ENCODE measurements at places on chromosomes 7 and 10. TPM values are rescaled to one million over a fixed set of nuclear protein-coding genes. Genes with fewer than 3 reads are reported as not detected.

- no peak for DNase-seq
Measured at GRCh38 chr10:121753726-121754476, 155.7 kb upstream of the FGFR2 start.

GRCh38 chr10:47230482-47230881 is 69.5 kb upstream of the GDF10 start:
- DNase-seq: no peak

DNA sequence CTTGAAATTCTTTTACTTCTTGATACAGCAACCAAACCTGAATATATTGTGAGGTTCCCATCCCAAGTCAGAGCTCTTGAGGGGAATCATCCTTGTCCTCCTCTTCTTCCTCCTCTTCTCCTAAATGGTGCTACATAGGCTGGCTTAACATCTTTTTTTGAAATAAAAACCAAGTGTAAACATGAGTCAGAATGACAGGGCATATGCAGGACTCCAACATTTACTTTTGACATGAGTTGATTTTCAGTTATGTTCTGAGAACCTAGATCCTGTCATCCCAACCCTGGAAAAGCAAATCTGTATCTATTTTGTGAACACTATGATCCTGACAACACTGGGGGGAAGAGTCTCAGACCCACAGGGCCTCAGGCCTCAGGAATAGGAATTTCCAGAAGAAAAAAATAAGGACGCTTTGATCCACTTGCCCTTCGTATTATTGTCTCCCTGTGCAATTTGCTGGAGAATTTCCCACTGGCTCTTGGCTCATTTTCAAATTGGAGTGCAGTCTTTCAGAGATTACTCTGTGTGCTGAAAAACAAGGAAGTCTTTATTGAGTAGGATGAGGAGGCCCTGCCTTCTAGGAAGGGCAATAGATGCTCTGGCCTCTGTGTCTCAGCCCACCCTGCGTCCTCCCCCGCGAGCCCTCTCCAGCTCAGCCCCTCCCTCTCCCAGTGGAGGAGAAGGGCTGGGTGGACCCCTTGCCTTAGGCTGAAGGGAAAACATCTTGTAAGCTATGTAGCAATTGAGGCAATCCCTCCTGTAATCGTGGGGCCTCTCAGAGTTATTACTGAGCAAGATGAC is 121.6 kb downstream of the CREB5 start:
- DNase-seq: peak; percentile 75

DNA sequence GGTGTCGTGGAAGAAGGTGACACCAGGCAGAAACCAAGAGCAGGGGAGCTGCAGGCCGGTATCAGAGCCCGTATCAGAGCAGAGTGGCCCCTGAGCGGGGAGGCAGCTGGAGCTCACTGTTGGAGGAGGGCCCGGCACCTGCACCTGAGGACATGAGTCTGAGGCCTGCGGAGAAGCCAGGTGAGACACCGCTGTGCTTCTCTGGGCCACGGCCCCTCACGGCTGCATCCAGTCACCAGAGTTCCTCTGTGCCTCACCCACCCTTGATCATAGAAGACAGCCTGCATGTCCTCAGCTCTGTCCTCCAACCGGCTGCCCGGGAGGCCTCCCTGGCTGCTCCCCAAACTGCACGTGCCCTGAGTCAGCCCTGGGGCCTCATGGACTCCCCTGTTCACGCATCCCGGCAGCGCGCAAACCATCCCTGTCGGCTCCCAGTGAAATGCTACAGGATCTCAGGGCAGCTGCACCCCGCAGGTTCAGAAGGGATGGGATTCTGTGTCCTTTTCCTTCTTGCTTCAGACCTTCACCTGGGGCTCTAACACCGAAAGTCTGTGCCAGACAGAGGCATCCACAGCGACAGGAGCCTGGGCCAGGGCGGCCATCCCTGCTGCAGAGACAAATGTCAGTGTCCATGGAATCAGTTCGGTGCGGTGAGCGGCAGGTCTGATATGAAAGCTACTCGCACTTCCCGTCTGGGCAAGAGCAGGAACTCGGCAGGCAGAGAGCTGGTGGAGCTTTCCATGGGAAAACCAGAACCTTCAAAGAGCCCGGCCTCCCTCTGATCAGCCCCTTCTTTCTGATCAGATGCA is 111.9 kb upstream of the FAM20C start:
- DNase-seq: no peak

DNA sequence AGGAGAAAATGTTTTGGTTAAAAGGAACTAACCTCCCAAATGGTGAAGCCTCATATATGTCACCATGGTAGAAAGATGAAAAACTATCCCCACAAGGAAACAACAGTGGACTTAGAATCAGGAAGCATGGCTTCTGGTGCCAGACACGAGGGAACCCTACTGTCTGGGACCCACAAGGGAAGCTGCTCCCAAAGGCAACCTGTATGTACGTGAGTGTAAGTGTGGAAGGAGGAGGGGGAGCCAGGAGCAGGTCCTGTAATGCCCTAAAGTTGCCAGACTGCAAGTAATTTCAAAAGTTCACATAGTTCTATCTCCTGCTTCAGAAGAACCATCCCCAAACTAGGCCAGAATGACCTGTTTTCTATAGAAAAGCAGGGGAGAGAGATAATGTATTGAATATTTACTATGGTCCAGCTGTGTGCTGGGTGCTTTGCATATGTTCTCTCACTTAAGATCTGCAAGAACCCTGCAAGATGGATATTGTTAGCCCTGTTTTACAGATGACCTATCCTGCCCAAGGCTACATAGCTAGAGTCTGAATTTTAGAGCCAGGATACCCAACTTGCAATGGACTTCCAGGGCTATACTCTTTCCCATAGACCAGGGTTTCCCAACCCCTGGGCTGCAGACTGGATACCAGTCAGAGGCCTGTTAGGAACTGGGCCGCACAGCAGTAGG is 19.2 kb downstream of the DUSP5 start:
- no peak for DNase-seq

- no peak for DNase-seq
Measured at GRCh38 chr7:1712907-1713501, 42.9 kb downstream of the ELFN1 start.

DNA sequence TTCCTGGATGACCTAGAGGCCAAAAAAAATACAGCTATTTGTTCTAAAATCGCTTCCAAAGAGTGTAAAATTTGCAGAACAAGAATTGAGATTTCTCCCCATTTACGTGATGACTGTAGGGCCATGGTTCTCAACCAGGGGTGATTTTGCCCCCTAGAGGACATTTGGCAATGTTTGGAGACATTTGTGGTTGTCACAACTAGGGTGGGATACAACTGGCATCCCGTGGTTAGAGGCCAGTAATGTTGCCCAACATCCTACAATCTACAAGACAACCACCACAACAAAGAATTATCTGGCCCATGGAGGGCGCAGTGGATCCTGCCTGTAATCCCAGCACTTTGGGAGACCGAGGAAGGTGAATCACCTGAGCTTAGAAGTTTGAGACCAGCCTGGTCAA is 22.8 kb upstream of the MALSU1 start:
- DNase-seq: no peak

The PCDH15 gene
- 0.41 TPM for total RNA-seq

The ODAD2 gene
- total RNA-seq: not detected
